ENCODE measurements at places on chromosomes 12 and 14. TPM values are rescaled to one million over a fixed set of nuclear protein-coding genes. Genes with fewer than 3 reads are reported as not detected.

- no peak for DNase-seq
These were observed 38.7 kb downstream of the SH2B3 start for GRCh38 chr12:111444314-111444924.

DNA sequence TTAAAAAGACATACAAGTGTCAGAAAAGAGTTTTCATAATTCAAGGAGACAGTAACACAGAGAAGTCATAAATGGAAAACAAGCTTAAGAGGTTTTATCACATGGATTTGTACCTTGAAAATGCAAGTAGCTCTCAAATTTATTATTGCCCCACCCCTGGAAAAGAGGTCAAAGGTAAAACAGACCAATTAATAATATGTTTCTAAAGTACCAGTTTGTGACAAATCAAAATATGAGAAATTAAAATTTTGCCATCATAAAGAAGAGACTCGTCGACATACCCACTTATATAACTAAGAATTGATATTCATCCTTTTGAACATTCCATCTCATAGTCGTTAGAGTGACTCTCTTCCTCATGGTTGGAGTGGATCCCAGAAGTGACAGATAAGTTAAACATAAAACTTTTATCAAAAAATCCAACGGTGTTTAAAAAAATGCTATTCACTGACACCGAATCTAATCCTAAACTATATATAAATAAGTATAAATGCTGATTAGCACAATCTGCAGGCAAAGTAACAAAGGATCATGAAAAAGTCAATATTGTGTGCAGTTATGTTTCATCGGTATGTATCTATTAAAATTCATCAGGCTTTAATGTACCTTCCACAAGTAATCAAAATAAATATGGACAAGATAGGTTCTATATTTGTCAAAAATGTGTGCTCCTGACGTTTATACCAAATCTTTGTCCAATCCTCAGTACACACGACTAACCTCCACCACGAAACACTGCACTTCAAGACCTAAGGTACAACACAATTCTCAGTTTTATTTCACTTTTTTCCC is 2.3 kb downstream of the CORO1C start:
- DNase-seq, result no peak

- no peak for DNase-seq
These were observed 240.1 kb upstream of the SRRM4 start for GRCh38 chr12:118741194-118741593.

DNA sequence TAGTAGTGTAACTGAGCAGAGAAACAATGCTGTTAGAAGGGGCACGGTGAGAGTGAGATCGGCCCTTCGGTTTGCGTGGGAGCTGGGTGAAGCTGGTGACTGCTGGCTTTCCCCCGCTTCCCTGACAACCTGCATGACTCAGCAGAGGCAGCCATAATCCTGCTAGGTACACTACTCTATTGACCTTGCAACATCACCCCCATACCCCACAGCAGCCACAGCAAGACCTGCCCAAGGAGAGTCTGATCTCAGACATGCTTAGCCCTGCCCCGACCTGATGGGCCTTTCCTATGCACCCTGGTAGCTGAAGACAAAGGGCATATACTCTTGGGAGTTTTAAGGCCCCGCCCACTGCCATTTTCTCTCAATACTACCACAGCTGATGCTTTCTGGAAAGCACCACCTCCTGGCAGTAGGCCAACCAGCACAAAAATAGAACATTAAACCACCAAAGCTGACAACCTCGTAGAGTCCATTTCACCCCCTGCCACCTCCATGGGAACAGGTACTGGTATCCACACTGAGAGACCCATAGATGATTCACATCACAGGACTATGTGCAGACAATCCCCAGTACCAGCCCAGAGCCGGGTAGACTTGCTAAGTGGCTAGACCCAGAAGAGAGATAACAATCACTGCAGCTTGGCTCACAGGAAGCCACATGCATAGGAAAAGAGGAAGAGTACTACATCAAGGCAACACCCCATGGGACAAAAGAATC is 75.9 kb upstream of the RGS6 start:
- DNase-seq, result peak; percentile 19

DNA sequence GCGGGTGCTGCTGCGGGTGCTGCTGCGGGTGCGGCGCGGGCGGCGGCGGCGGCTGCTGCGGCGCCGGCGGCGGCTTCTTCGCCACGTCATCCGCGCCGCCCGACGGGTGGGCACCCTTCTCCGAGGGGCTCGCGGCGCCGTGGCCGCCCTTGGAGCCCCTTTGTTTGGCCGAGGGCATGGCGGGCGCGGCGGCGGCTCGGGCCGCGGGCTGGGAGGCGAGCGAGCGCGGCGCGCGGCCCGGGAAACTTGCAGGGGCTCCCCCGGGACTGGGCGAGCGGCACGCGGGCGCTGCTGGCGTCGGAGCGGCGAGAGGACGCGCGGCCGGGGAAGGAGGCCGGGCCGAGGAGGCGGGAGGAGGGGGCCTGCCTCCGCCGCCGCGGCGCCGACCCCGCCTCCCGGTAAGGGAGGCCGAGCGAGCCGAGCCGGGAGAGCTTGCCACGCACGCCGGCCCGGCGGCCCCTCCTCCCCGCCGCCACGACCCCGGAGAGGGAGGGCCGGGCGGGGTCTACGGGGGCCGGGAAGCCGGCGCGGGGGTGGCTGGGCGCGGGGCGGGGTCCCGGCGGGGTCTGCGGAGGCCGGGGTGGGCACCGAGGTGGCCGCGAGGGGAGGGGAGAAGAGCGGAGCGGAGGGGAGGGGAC is at the start of gene CKAP4:
CKAP4 (minus strand) TSS at position 347 of the 638 bp plus-strand sequence; CDS start at position 178, 169 bp downstream.
- DNase-seq, result peak; percentile 64

DNA sequence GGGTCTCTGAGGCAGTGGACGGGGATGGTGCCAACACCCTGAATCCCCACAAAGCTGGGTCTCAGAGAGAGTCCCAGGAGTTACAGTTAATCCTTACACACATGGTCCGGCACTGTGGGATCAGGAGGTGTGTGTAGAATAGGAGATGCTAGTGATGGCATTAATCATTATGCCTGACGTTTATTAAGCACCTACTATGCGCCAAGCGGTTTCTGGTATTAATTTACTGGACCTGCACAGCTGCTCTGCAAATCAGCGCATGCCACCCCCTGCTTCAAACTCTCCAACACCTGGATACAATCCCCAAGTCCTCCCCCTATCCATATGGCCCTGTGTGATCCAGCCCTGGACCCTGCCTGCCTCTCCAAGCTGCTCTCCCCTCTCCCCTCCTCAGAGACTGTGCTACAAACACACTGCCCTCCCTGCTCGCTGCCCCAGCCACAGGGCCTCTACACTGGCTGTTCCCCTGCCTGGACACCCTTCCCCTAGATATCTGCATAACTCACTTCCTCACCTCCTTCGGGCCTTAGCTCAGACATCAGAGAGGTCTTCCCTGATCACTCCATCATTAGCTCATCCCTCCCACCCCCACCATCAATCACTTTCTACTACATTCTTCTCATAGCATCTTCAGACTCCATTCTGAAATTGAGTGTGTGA is 86.0 kb downstream of the RFLNA start:
- DNase-seq, result no peak

The PARP11 gene
- 9.3 TPM for polyA plus RNA-seq

GRCh38 chr12:121925358-121925695 is 6.9 kb downstream of the CFAP251 start:
- DNase-seq, result no peak

GRCh38 chr14:86221755-86222154 is 691.8 kb downstream of the FLRT2 start:
- DNase-seq, result no peak

The CD163 gene
- 0.32 TPM for polyA plus RNA-seq

GRCh38 chr12:82803201-82803600 is 116.5 kb downstream of the TMTC2 start:
- DNase-seq, result no peak

DNA sequence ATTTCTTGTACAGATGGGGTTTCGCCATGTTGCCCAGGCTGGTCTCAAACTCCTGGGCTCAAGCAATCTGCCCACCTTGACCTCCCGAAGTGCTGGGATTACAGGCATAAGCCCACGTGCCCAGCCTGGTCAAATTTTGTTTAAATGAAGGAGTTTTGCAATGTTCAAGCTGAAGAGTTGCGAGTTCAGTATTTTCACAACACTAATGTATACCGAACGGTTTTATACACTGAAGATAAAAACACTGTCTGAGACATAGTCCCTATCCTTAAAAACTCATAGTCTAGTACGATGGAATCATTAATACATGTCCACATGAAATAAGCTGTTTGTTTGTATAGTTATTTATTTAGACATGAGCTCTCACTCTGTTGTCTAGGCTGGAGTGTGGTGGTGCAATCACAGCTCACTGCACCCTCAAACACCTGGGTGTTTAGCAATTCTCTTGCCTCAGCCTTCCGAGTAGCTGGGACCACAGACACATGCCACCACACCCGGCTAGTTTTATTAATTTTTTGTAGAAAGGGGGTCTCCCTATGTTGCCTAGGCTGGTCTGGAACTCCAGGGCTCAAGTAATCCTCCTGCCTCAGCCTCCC is 15.4 kb downstream of the TRAPPC6B start:
- no peak for DNase-seq

The FGF23 gene
- polyA plus RNA-seq, result not detected

The LRRC10 gene
- polyA plus RNA-seq, result not detected

The SRRM4 gene
- polyA plus RNA-seq, result not detected

GRCh38 chr12:75951399-75952278 is 79.9 kb downstream of the PHLDA1 start:
- no peak for DNase-seq
